Activated T-cell treated with anti-CD3 and anti-CD28 coated beads, Interleukin-2, amount 50 U/mL, for 72 hours (primary cell): ENCODE measurements at places on chromosomes 13 and 19.

DNA sequence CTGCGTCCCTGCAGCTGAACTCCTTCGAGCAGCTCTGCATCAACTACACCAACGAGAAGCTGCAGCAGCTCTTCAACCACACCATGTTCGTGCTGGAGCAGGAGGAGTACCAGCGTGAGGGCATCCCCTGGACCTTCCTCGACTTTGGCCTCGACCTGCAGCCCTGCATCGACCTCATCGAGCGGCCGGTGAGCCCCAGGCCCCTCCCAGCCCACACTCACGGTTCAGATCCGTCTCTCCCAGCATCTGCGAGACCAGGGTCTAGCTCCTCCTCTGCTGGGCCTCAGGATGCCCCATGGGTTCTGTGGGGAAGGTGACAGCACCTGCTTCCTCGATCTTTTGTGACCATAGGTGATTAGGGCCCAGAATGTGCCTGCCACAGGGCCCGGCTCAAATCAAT, 46.2 kb downstream of the MYH14 start:
- DNase-seq, result no peak

- DNase-seq, result peak; percentile 79
Measured at GRCh38 chr13:49585220-49586157, at the start of gene RCBTB1. RCBTB1 (minus strand) TSS chr13:49585558; CDS start chr13:49567279, 18,279 bp downstream.

- peak; percentile 47 for DNase-seq
Measured at GRCh38 chr19:41691268-41691970, 3.3 kb upstream of the CEACAM7 start.

DNA sequence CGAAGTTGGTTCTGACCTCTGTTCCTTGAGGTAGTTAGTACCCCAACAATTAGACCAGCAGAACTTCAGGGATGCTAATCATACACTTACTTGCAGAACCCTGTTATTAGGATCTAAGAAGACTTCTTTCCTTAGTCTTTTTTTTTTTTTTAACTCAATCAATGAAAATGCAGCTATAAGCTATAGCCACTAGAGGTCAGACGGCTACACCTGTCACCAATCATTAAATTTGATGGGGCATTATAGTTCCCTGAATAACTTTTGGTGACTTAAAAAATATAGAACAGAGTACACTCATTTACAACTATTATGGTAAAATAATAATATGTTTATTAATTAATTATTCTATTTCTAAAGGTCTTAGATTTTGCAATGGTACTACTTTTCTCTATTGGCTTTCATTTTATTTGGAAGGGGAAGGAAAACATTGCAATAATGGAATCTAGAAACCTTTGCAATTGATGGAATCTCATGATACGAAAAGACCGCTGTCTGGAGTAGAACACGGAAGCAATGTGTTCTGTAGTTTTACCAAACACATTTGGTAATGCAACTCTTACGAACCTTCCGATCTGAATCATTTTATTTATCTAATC, 483.2 kb downstream of the DIAPH3 start:
- no peak for DNase-seq

DNA sequence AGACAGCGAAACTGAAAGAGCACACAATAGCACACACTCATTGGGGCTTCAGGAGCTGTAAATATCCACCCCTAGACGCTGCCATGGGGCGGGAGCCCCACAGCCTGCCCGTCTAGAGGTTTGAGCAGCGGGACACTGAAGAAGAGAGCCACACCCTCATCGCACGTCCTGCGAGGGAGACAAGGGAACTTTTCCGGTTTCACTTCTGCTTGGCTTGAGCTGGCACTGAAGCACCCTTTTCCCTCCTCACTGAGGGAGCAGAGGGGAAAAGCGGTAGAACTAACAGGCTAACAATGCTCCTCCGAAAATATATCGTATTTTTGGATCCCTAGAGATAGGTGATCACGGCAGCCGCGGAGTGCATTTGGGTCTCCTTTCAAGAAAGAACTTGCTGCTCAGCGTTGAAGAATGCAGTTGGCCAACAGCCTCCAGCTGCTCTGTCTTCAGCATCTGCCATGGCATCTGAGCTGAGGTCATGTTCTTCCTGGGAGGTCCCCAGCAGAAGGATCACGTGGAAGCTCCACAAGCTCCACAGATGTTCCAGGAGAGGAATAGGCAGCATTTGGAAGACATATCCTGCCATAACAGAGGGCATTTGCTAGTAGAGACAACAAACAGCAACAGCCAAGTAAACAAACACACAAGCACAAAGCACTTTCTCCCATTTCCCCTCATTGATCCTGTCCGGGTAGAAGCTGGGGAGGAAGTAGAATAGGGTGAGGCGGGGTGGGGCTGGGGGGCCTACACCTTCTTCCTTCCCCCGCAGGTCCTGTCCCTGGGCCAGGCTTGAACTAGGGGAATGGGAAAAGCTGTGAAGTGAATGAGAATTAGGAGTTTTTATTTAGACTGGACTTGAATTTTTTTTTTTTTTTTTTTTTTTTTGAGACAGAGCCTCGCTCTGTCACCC, 44.8 kb upstream of the ALOX5AP start:
- DNase-seq, result no peak

DNA sequence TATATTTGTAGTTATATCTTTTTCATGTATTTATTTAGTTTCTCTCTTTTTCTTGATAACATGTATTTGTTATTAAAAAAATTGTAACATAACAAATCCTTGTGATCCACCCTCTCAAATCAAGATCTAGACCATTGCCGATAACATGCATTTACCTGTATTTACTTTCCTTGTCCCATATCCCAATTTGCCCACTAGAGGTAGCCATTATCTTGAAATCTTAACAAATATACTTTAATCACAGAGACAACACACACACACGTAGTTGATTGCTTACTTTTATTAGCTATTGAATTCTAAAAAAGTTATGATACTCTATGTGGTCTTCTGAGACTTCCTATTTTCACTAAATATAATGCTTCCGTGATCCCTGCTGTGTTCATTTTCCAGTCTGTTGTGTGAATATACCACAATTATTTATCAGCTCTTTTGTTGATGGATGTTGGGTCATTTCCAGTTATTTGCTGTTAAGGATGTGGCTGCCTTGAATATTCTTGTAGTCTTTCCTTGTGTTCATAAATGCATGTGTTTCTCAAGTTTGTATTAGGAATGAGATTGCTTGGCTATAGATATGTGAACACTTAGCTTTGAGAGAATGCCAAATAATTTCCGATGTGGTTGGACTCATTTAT, 31.3 kb upstream of the ZMYM2 start:
- DNase-seq, result no peak

- no peak for DNase-seq
Measured at GRCh38 chr19:35223084-35223790, 5.3 kb downstream of the FAM187B start.
